T-cell (primary cell): ENCODE measurements at places on chromosomes 5 and 9. TPM values are rescaled to one million over a fixed set of nuclear protein-coding genes. Genes with fewer than 3 reads are reported as not detected.

DNA sequence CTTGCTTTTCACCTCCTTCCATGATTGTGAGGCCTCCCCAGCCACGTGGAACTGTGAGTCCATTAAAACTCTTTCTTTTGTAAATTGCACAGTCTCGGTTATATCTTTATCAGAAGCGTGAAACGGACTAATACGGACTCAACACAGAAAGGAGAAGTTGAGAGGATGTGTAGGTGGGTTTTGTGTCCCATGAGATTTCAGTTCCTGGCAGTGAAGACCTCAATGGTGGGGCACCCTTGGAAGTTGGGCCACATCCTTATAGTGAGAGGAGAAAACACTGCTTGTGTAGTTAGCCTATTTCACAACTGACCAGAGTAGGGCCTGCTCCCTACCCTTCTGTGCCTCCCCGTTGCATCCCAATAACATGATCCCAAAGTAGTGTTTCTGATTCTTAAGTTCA is 98.9 kb upstream of the TNC start:
- H3K27ac ChIP-seq: no peak overlapping the region
- DNase-seq: no peak
- no peaks in the 10 kb centered on the region for H3K27me3 ChIP-seq

GRCh38 chr5:54703133-54703532 is 185.6 kb downstream of the SNX18 start:
- DNase-seq: no peak
- H3K27ac ChIP-seq: no peak overlapping the region
- no peaks in the 10 kb centered on the region for H3K27me3 ChIP-seq
- H3K36me3 ChIP-seq: no peaks in the 10 kb centered on the region

DNA sequence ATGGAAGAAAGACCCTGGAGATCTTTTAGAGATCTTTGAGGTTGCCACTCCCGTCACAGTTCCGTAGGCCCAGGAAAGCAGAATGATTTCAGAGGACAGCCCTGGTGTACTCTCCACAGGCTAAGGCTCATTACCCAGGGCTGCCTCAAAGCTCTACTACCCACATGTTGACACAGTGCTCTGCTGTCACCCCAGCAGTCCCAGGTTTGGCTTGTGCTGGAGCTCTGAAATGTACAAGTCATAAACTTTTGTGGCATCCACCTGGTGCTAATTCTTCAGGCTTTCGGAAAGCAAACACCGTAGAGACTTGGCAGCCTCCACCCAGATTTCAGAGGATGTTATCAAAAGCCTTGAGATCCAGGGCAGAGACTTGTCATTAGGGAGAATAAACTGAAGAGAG is 136.5 kb downstream of the MTRR start:
- DNase-seq: no peak
- no peak overlapping the region for H3K27ac ChIP-seq
- H3K4me3 ChIP-seq: no peak overlapping the region
- H3K4me1 ChIP-seq: no peaks in the 10 kb centered on the region

- peaks cover 11% of the 10 kb centered on the region for H3K4me1 ChIP-seq
- no peaks in the 10 kb centered on the region for H3K36me3 ChIP-seq
- no peak overlapping the region for H3K27ac ChIP-seq
- no peak overlapping the region for H3K4me3 ChIP-seq
Measured at GRCh38 chr9:114475412-114476135, 29.7 kb downstream of the WHRN start.

DNA sequence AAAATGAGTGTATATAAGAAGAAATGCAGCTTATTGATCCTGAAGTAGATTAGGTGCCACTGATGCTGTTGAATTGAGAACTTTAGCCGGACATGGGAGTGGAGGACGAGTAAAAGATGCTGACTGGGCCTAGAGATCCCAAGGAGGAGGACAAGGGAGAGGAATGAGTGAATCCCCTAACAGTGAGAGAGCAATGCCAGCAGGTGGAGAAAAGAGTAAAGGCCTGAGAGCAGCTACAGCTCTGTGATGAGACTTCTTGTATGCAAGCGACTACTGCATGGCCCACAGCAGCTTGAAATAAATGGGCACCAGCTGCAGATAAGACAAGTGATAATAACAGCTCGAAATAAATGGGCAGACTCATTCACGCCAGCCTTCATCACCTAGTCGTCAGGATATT is 44.5 kb upstream of the JMY start:
- no peak for DNase-seq
- no peak overlapping the region for H3K27ac ChIP-seq
- H3K4me3 ChIP-seq: no peak overlapping the region
- no peaks in the 10 kb centered on the region for H3K36me3 ChIP-seq

DNA sequence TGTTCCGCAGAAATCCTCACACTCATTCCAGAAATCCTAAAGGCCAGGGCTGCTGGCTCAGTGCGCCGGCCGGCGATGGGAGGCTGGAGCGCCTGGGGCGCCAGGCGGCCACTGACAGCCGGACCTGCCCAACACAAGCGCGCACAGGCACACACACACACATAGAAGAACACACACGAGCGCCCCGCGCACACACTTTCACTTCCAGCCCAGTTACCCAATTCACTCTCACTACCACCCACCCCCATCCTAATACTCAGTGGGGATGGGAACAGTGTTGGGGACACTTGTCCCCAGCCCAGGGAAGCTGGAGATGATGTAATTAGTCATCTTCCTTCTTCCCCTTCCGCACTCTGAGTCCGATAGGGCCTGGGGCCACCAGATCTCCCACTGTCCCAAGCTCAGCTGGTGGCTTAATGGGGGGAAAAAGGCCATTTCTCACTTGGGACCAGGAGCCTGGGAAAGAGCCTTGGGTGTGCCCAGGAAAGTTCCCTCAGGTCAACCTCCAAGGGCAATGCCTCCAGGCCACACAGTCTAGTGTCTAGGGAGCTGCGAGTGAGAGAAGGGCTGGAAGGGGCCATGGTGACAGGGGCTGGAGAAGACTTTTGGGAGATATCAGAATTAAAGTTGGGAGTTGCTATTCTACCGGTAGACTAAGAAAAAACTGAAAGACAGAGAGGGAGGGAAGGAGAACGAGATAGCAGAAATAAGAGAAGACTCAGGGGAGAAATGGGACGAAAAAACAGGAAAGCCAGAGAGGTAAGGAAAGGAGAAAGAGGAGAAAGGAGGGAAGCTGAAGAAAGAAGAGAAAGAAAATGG is 1.7 kb downstream of the EBF1 start:
- DNase-seq: no peak
- peaks cover 9% of the 10 kb centered on the region for H3K4me1 ChIP-seq
- peak overlapping the region; percentile 65 for H3K4me3 ChIP-seq
- no peaks in the 10 kb centered on the region for H3K36me3 ChIP-seq
- H3K27ac ChIP-seq: no peak overlapping the region

DNA sequence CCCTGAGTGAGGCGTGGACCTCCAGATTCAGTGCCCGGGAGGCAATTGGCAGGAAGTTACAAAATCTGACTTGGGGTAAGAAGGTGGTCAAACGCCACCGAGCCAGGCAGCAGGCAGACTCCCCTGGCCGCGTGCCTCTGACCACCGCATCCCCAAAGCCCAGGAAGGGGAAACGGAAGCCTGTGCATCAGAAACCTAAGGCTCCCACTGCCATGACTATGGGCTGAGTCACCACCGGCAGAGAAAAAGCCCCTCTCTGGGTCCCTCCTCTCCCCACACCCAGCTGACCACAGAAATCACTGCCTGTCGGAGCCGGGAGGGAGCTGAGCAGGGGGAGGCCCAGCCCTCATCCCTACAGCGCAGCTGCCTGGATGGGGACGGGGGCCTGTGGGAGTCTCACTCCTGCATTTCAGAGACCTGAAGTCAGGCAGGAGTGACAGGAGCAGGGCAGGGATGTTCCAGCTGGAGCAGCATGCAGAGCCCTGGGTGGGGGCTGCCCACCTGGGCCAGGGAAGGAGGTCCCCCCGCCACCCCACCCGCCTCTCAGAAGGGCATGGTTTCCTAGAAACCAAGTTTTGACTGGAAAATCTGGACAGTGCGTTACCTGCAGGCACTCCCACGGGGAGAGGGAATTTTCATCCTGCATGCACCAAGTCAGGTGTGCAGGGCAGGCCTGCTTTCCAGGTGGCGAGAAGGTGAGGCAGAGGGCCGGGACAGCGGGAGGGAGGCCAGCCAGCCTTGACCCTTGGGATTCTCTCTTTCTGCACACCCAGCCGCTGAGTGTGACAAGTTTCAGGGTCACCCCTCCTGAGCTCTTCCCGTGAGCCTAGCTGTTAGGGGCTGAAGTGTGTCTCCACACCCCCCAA is 68.2 kb downstream of the LRSAM1 start:
- no peak for DNase-seq
- H3K27ac ChIP-seq: no peak overlapping the region
- H3K27me3 ChIP-seq: no peaks in the 10 kb centered on the region
- H3K4me1 ChIP-seq: no peaks in the 10 kb centered on the region
- H3K4me3 ChIP-seq: no peak overlapping the region
- H3K36me3 ChIP-seq: peaks cover 5% of the 10 kb centered on the region

- H3K27me3 ChIP-seq: no peaks in the 10 kb centered on the region
- H3K27ac ChIP-seq: no peak overlapping the region
- H3K4me1 ChIP-seq: no peaks in the 10 kb centered on the region
- DNase-seq: no peak
- H3K4me3 ChIP-seq: no peak overlapping the region
- H3K36me3 ChIP-seq: no peaks in the 10 kb centered on the region
Measured at GRCh38 chr5:111142932-111143331, 50.8 kb downstream of the WDR36 start.

GRCh38 chr5:167945542-167946384 is 345.7 kb upstream of the WWC1 start:
- H3K4me1 ChIP-seq: no peaks in the 10 kb centered on the region
- no peak overlapping the region for H3K27ac ChIP-seq
- DNase-seq: no peak

GRCh38 chr5:176781054-176781375 is 29.3 kb upstream of the UNC5A start:
- H3K36me3 ChIP-seq: no peaks in the 10 kb centered on the region
- peaks cover 64% of the 10 kb centered on the region for H3K27me3 ChIP-seq
- H3K4me3 ChIP-seq: no peak overlapping the region
- DNase-seq: no peak

DNA sequence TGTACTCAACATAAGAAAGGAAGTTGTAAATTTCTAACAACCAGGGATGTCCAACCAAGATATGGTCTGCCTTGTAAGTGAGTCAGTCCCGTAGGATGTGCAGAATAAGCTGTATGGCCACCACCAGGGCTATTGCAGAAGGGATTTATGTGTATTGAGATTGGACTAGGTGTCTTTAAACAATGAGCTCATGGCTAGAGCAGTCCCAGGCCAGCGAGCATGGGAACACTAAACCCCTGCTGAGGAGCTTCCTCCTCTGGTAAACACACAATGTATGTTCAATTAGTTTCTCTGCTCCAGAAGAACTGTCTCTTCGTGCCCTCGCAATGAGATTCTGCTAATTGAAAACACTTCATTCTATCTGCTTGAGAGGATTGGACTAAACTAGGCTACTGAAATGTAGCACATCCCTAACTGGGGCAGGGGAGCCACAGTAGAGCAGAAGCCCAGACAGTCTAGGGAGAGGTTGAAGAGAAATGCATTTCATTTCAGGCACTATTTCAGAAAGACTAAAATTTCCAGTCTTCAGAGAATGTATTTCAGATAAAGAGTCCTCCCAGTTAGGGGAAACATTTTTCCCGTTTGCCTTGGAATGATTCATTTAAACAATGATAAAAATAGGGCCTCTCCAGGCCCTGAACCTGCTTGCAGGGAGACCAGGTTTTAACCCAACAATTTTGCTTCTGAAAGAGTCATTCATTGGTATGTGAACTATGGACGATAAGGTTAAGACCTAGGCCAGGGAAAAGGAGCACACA is 154.7 kb downstream of the FAM114A2 start:
- no peaks in the 10 kb centered on the region for H3K36me3 ChIP-seq
- no peak for DNase-seq
- no peak overlapping the region for H3K27ac ChIP-seq

DNA sequence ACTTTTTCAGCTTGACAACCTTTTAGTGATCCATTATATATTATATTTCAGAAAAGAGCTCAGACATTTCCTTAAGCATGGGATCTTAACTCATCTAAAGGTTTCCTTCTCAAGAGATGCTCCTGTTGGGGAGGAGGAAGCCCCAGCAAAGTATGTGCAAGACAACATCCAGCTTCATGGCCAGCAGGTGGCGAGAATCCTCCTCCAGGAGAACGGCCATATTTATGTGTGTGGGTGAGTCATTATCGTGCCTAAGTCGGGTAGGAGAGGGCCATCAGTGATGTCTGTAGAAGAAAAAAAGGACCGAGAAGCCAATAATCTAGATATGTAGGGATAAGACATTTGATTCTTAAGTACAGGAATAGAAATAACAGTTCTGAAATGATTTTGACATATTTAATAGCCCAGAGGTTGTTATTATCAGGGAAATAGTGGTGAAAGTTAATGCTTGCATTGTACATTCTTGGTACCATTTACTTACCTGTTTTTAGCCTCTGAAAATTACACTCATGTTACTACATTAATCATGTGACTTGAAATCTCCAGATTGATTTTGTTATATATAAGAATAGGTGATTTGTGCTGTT is 28.2 kb downstream of the MTRR start:
- no peak overlapping the region for H3K4me3 ChIP-seq
- no peak overlapping the region for H3K27ac ChIP-seq
- peaks cover 5% of the 10 kb centered on the region for H3K36me3 ChIP-seq
- H3K4me1 ChIP-seq: no peaks in the 10 kb centered on the region

- no peak overlapping the region for H3K4me3 ChIP-seq
- no peaks in the 10 kb centered on the region for H3K27me3 ChIP-seq
- H3K4me1 ChIP-seq: peaks cover 4% of the 10 kb centered on the region
- H3K36me3 ChIP-seq: no peaks in the 10 kb centered on the region
Measured at GRCh38 chr5:52842111-52842510, 54.4 kb downstream of the ITGA1 start.

DNA sequence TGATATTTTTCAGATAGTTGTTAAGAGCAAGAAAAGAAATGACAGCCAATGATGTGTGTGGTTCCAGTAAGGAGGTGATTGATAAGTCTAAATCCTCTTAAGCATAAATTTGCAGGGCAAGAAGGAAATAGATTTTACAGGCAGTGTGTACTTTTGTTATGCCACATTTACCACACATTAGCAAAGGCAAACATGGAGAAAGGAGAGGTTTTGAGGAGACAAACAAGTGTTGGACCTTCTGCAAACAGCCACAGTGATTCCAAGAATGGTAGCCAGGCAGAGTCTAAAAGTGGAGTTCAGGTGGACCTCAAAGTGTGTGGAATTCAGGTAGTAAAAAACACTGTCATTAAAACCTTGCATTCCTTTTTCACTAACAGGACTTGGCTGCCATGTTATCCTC is 295.9 kb upstream of the ITGA1 start:
- no peak overlapping the region for H3K27ac ChIP-seq
- no peak overlapping the region for H3K4me3 ChIP-seq
- H3K36me3 ChIP-seq: no peaks in the 10 kb centered on the region
- H3K27me3 ChIP-seq: no peaks in the 10 kb centered on the region

GRCh38 chr9:117411547-117411946 is 3.3 kb downstream of the ASTN2 start:
- no peak for DNase-seq
- H3K27me3 ChIP-seq: peaks cover 6% of the 10 kb centered on the region
- no peaks in the 10 kb centered on the region for H3K36me3 ChIP-seq
- H3K27ac ChIP-seq: no peak overlapping the region
- no peaks in the 10 kb centered on the region for H3K4me1 ChIP-seq
- no peak overlapping the region for H3K4me3 ChIP-seq

- DNase-seq: peak; percentile 14
- no peak overlapping the region for H3K4me3 ChIP-seq
- no peak overlapping the region for H3K27ac ChIP-seq
- peaks cover 16% of the 10 kb centered on the region for H3K4me1 ChIP-seq
- H3K27me3 ChIP-seq: no peaks in the 10 kb centered on the region
- no peaks in the 10 kb centered on the region for H3K36me3 ChIP-seq
Measured at GRCh38 chr9:85290019-85290418, 451.7 kb downstream of the AGTPBP1 start.

CDKN2B gene
- total RNA-seq: 1.4 TPM

SLC6A18 gene
- total RNA-seq: not detected

SRD5A1 gene
- total RNA-seq: 13.6 TPM

CSF2 gene
- not detected for total RNA-seq

ZSWIM6 gene
- total RNA-seq: 11.3 TPM

ZNF883 gene
- 1.4 TPM for total RNA-seq

TMOD1 gene
- 1.9 TPM for total RNA-seq

GALNT10 gene
- 37.0 TPM for total RNA-seq
